NCI-H82 (cell line): ENCODE measurements at places on chromosomes 12 and 14.

DNA sequence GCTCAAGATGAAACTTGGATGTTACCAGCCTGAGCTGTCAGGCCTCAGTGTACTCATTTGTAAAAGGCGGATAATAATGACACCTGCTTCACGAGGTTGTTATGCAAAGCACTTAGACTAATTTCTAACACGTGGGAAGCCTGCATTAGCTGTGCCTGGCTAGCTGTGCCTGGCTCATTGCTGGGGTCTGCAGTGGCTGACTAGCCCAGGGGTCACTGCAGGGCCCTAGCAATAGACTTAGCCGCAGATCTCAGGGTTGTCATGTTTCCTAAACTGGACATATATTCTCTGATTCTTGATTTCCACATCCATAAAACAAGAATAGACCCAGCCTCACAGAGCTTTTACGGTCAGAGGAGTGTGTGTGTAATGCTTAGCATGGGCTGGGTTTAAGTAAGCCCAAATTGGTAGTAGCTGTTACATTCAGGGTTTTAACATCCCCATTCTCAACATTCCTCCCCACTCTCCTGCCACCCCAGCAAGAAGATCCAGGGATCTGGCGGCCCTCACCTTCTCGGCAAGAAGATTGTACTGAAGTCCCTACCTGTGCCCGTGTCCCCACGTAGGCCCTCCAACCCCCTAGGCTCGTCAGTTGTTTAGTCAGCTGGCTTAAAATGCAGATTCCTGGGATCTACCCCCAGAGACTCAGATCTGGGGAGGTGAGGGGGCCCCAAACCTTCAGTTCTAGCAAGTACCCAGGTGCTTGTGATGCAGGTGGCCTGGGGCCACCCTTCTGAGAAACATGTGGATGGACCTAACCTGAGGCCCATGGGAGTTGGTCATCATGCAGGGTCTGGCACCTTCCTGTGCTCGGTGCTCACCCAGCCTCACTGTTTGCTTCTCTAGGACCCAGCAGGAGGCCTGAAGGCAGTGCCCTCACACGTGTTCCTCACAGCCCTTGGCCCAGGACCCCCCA is 8.6 kb downstream of the NR4A1 start:
- no peak for DNase-seq

GRCh38 chr14:25909045-25909747 is 688.6 kb downstream of the NOVA1 start:
- DNase-seq = no peak

DNA sequence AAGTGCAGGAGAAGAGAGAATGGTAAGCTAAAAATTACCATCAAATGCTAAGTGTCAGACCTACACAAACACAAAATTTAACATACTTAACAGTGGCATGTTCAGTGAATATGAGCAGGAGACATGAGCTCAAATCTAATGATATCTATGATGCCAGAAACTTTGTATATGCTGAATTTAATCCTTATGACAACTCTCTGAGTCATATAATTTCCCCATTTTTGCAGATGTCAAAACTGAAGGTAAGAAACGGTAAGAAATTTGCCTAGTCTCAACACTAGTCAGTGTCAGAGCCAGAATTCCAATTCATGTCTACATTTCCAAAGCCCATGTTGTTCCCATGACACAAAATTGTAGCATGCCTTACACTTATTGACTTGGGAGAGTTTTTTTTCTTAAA is 375.8 kb downstream of the APAF1 start:
- DNase-seq = no peak

DNA sequence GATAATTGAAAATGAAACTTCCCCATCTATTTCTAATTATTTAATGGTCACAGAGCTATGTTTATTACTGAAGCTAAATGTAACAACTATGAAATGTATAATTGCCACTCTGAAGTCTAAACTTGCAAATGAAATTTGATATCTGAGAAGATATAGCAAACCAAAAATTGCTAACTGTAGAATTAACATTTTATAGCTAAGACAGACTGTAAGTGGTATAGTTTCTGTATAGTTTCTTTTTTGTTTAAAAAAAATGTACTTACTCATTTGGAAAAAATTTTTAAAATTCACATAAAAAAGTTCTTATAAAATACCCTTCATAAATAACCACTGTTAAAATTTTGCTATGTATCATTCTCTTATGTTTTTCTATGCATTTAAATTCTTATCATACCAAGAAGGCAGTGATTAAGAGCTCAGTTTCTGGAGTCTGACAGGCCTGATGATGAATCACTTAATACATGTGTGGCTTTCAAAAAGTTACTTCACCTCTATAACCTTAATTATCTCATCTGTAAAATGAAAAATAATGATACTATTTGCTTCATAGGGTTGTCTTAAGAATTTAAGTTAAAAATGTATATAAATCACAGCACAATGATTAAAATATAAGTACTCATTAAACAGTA is 214.7 kb upstream of the GARIN2 start:
- DNase-seq = no peak

DNA sequence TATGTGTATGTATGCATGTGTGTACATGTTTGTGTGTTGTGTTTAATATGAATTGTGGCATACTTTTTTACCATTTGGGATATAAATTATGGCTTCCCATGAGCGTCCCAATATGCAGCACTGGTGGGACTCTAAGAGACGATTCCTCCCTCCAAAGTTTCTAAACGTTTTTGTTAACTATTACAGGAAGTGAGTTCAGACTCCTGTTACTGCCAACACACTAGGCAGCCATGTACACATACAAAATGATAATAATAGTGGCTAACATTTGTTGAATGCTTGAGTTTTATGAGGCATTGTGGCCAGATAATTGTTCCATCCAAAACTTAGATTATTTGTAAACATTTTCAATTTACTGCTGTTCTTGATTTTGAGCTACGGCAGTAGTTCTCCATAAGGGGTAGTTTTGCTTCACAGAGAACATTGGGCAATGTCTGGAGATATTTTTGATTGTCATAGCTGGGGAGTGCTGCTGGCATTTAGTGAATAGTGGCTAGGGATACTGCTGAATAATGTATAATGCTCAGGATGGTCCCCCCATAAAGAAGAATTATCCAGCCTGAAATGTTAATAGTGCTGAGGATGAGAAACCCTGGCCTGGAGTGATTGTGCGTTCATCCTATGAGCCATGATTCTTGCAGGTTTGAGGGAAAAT is 45.1 kb downstream of the ARID2 start:
- DNase-seq = no peak

DNA sequence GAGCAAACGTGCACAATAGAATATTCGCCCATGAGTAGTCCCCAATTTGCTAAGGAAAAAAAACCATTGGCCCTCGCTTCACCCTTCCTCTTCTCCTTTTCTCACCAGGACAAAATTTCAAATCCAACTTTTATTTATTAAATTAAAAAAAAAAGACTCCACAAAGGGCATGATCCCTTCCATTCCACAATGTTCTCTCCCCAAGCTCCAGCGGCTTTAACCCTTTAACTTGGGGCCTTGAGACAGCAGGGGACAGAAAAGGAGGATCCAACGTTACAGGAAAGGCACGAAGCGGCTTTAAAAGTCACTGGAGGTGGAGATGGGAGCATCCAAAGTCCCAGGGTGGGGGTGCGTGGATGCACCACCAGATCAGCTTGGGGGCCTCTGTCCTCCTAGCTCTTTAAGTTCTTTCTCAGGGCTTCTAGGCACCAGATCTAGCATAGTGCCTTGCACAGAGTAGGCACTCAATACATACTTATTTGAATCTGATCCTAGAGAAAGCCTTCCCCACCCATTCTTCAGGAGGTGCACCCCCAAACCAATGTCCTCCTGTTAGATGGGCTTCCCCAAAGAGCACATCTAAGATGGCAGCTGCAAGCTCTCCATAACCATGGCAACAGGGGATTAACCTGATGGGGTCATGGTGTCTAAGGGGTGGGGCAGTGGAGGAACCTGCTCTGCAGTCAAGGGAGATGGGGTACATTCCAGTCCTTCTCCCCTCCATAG is 5.2 kb upstream of the AAAS start:
- DNase-seq = peak; percentile 22

- no peak for DNase-seq
These were observed 9.7 kb downstream of the TOX4 start for GRCh38 chr14:21486640-21487087.
